ENCODE measurements at places on chromosomes 3 and 15.

- DNase-seq, result no peak
Measured at GRCh38 chr3:124619887-124620599, 110.2 kb upstream of the UMPS start.

- DNase-seq, result no peak
Measured at GRCh38 chr15:67732164-67732563, 93.1 kb upstream of the SKOR1 start.

- no peak for DNase-seq
Measured at GRCh38 chr3:79369306-79369705, 398.5 kb downstream of the ROBO1 start.

DNA sequence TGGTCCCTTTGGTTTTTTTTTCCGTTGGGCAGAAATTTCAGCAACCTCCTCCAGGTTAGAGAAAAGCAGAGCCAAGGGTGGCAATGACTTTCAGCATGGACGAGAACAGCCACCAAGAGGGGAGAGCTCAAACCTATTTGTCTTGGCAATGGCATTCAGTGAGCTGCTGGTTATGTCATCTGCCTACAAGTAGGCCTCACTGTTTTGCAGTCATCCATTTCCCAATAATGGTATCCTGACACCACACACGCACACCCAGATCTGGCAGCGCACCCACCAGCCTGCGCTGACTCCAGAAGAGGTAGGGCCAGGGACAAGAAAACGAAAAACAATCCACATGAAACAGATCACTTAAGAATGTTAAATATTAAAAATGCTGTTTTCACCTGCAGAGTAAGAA is 92.3 kb downstream of the MAGI1 start:
- no peak for DNase-seq

- DNase-seq, result no peak
Measured at GRCh38 chr3:126613479-126614188, 41.3 kb downstream of the TXNRD3 start.
